Smooth muscle cell of bladder (primary cell): ENCODE measurements at places on chromosomes 6 and 20. TPM values are rescaled to one million over a fixed set of nuclear protein-coding genes. Genes with fewer than 3 reads are reported as not detected.

The CHRNA4 gene
- total RNA-seq = not detected in 2 replicates

The FAM217A gene
- not detected in 2 replicates for total RNA-seq

The PSMB9 gene
- total RNA-seq = 29.2 and 31.1 TPM in 2 replicates

The PLA2G7 gene
- total RNA-seq = 0.09 TPM in 1 of 2 replicates, not detected in the other

The MDFI gene
- total RNA-seq = 0.55 TPM in 1 of 2 replicates, not detected in the other

The OPRM1 gene
- not detected in 2 replicates for total RNA-seq

The CDH26 gene
- 0.14 and 0.18 TPM in 2 replicates for total RNA-seq

The GCM1 gene
- total RNA-seq = not detected in 2 replicates

The C6orf132 gene
- 0.46 and 0.71 TPM in 2 replicates for total RNA-seq

The PNRC1 gene
- 58.0 and 61.3 TPM in 2 replicates for total RNA-seq

The CRIP3 gene
- 0.18 TPM in 1 of 2 replicates, not detected in the other for total RNA-seq

The RNF39 gene
- total RNA-seq = under 0.01 TPM in 1 of 2 replicates, not detected in the other

The RIPPLY2 gene
- total RNA-seq = 0.28 TPM in 1 of 2 replicates, not detected in the other

The TXLNB gene
- 0.46 and 1.00 TPM in 2 replicates for total RNA-seq

The PLN gene
- 0.28 and 0.74 TPM in 2 replicates for total RNA-seq

The VSX1 gene
- total RNA-seq = not detected in 2 replicates

The OR2B6 gene
- not detected in 2 replicates for total RNA-seq
